ENCODE measurements at places on chromosomes 5 and 9. TPM values are rescaled to one million over a fixed set of nuclear protein-coding genes. Genes with fewer than 3 reads are reported as not detected.
A peak's percentile ranks its signal among the peaks of the same experiment; 100 is the strongest.

Gene ZFP2
- 2.2 TPM for total RNA-seq

Gene MELK
- 12.5 TPM for total RNA-seq

Gene HTR4
- total RNA-seq: 2.0 TPM

Gene CYFIP2
- 24.8 TPM for total RNA-seq

Gene PHF24
- total RNA-seq: 0.08 TPM

Gene ITK
- total RNA-seq: 0.20 TPM

Gene TMEM252
- total RNA-seq: 0.16 TPM

Gene NUTM2F
- 0.87 TPM for total RNA-seq

Gene FGF10
- total RNA-seq: 6.1 TPM

Gene LHX3
- not detected for total RNA-seq

DNA sequence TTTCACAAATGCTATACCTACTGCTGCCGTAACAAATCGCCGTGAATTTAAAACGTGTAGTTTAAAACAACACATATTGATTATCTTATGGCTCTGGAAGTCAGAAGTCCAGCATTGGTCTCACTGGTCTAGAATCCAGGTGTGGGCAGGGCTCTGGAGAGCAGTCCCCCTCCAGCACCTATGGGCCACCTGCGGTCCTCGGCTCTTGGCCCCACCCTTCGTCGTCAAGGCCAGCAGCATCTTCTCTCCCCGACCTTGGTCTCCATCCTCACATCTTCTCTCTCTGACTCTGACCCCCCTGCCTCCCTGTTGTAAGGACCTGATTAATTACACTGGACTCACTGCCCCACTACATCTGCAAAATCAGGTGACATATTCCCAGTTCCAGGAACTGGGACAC is 106.4 kb upstream of the COL5A1 start:
- H3K4me3 ChIP-seq: no peak overlapping the region
- H3K27ac ChIP-seq: peak overlapping the region; percentile 85
- no peaks in the 10 kb centered on the region for H3K27me3 ChIP-seq

- no peak overlapping the region for H3K4me3 ChIP-seq
- H3K27me3 ChIP-seq: no peaks in the 10 kb centered on the region
- peak overlapping the region; percentile 21 for H3K27ac ChIP-seq
- peaks cover 6% of the 10 kb centered on the region for H3K4me1 ChIP-seq
Observed at GRCh38 chr9:127053057-127053821, 69.2 kb downstream of the ANGPTL2 start.

- H3K27me3 ChIP-seq: no peaks in the 10 kb centered on the region
- peak overlapping the region; percentile 38 for H3K27ac ChIP-seq
- H3K36me3 ChIP-seq: no peaks in the 10 kb centered on the region
- peaks cover 24% of the 10 kb centered on the region for H3K4me1 ChIP-seq
- no peak for DNase-seq
- no peak overlapping the region for H3K4me3 ChIP-seq
Observed at GRCh38 chr5:72246954-72247442, 73.0 kb downstream of the MRPS27 start.

- H3K36me3 ChIP-seq: no peaks in the 10 kb centered on the region
- H3K4me1 ChIP-seq: no peaks in the 10 kb centered on the region
- peaks cover 44% of the 10 kb centered on the region for H3K27me3 ChIP-seq
- no peak overlapping the region for H3K27ac ChIP-seq
- no peak overlapping the region for H3K4me3 ChIP-seq
Observed at GRCh38 chr9:135711391-135711790, 9.4 kb downstream of the KCNT1 start.

- H3K27me3 ChIP-seq: no peaks in the 10 kb centered on the region
- peaks cover 17% of the 10 kb centered on the region for H3K4me1 ChIP-seq
- peak within 1 kb of the TSS; percentile 92 for H3K4me3 ChIP-seq
- H3K36me3 ChIP-seq: no peaks in the 10 kb centered on the region
- peak within 1 kb of the TSS; percentile 87 for H3K27ac ChIP-seq
Observed at GRCh38 chr5:177473443-177474001, at the start of gene DBN1. Gene DBN1, minus strand, starts transcription at chr5:177473634. Its CDS starts 113 bp downstream, at chr5:177473521.

GRCh38 chr5:179472174-179472573 is 78.2 kb upstream of the RUFY1 start:
- no peak for DNase-seq
- H3K4me3 ChIP-seq: no peak overlapping the region
- no peaks in the 10 kb centered on the region for H3K36me3 ChIP-seq

DNA sequence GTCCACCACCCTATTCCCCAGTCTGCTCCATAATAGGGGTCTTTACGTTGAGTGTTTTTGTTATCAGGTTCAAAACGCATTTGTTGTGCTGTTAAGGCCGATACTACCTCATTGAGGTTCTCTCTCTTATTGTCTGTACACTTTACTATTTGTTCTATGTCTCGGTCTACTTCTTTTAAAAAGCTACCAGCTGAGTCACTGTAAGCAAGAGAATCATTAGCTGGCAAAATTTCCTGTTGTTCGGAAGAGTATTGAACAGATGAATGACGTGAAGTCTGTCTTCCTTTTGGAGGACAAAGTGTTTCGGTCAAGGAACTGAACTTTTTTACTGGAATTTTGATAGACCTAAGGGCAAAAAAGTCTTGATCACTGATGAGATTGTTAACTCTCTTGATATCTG is 10.3 kb downstream of the LYSMD3 start:
- DNase-seq: no peak
- no peak overlapping the region for H3K4me3 ChIP-seq
- H3K4me1 ChIP-seq: no peaks in the 10 kb centered on the region
- no peak overlapping the region for H3K27ac ChIP-seq
- H3K27me3 ChIP-seq: no peaks in the 10 kb centered on the region

- no peak overlapping the region for H3K27ac ChIP-seq
- H3K27me3 ChIP-seq: no peaks in the 10 kb centered on the region
- no peak overlapping the region for H3K4me3 ChIP-seq
- H3K4me1 ChIP-seq: no peaks in the 10 kb centered on the region
- DNase-seq: no peak
Observed at GRCh38 chr9:78932849-78933627, 636.1 kb downstream of the PSAT1 start.

DNA sequence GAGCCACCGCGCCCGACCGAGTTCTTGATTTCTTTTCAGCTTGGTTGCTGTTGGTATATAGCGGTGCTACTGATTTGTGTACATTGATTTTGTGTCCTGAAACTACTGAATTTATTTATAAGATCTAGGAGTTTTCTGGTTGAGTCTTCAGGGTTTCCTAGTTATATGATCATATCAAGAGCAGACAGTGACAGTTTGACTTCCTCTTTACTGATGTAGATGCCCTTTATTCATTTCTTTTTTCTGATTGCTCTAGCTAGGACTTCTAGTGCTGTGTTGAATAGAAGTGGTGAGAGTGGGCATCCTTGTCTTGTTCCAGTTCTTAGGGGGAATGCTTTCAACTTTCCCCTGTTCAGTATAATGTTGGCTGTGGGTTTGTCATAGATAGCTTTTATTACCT is 17.4 kb upstream of the LRRC19 start:
- DNase-seq: no peak
- no peak overlapping the region for H3K27ac ChIP-seq
- H3K36me3 ChIP-seq: no peaks in the 10 kb centered on the region

DNA sequence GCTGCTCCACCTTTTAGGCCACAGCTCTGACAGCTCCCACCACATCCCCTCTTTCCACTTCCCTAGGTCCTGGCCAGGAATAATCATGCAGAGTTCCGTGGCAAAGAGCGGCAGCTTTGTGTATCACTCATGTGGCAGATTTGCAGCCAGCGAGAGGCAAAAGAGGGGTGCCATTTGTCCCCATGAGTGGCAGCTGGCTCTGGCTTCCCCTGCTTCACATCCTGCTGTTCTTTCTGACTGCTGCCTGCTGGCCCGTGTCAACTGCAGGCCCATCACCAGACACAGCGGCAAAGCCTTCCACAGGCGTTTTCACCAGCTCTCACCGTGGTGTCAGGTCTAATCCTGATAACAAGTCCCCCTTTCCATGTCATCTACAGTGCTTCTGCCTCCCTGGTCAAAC is 430.6 kb upstream of the DAP start:
- H3K4me3 ChIP-seq: no peak overlapping the region
- no peak overlapping the region for H3K27ac ChIP-seq
- H3K27me3 ChIP-seq: no peaks in the 10 kb centered on the region
- no peak for DNase-seq

GRCh38 chr9:85639675-85640186 is 102.0 kb downstream of the AGTPBP1 start:
- no peak for DNase-seq
- H3K4me3 ChIP-seq: no peak overlapping the region
- no peak overlapping the region for H3K27ac ChIP-seq
- no peaks in the 10 kb centered on the region for H3K4me1 ChIP-seq

GRCh38 chr9:118362123-118362522 is 657.9 kb downstream of the TLR4 start:
- H3K36me3 ChIP-seq: no peaks in the 10 kb centered on the region
- no peak for DNase-seq
- H3K27ac ChIP-seq: no peak overlapping the region
- H3K27me3 ChIP-seq: no peaks in the 10 kb centered on the region

DNA sequence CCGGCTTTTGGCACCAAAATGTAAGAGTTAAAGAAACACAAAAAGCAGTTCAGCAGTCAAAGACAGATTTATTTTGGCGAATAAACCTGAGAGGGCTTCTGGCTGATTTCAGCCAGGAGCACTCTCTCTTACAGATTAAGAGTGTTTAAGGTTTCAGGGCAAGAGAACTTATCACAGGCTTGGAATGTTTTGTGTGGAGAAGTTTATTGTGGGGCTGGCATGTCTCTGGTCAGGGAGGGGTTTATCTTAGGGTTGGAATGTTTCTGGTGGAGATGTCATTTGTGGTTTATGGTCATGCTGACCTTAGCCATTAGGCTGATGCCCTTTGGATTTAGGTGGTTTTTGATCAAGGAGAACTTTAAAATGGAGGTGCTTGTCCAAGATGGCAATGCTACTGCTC is 622.3 kb upstream of the PTPRD start:
- H3K27me3 ChIP-seq: no peaks in the 10 kb centered on the region
- no peak overlapping the region for H3K4me3 ChIP-seq
- H3K27ac ChIP-seq: peak overlapping the region; percentile 12
- no peaks in the 10 kb centered on the region for H3K36me3 ChIP-seq
- no peak for DNase-seq

GRCh38 chr9:6268826-6269397 is 53.3 kb downstream of the IL33 start:
- H3K27me3 ChIP-seq: no peaks in the 10 kb centered on the region
- H3K27ac ChIP-seq: no peak overlapping the region
- peaks cover 13% of the 10 kb centered on the region for H3K4me1 ChIP-seq
- no peaks in the 10 kb centered on the region for H3K36me3 ChIP-seq
- peak; percentile 11 for DNase-seq

DNA sequence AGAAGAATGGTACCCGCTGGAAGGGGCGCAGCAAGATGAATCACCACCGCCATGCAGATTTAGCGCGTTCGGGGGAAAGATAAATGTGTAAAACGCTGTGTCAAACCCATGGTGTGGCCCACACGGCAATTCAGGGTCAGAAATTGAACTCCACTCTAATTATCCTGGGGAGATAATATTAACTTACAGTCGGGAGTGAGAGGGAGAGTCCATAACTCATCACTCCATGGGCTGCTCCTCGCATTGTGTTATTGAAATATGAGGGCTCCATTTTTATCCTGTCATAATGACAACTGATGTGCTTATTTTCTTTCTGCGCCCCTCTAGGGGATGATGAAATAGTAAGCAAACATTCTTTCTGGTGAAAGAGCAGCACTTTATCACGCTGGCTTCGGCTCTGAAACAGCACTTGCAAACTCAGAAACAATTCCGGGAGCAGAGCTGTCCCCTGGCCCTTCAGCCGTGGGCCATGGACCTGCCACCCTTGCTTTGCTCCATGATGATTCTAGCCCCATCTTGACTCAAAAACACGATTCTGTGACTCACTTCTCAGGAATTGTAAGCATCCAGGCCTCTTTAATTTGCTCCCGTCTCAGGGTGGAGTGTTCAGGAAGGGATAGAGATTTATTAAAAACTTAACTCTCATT is 431.6 kb downstream of the IRX1 start:
- no peak overlapping the region for H3K27ac ChIP-seq
- H3K4me3 ChIP-seq: no peak overlapping the region
- DNase-seq: no peak
- H3K36me3 ChIP-seq: no peaks in the 10 kb centered on the region
- no peaks in the 10 kb centered on the region for H3K4me1 ChIP-seq

DNA sequence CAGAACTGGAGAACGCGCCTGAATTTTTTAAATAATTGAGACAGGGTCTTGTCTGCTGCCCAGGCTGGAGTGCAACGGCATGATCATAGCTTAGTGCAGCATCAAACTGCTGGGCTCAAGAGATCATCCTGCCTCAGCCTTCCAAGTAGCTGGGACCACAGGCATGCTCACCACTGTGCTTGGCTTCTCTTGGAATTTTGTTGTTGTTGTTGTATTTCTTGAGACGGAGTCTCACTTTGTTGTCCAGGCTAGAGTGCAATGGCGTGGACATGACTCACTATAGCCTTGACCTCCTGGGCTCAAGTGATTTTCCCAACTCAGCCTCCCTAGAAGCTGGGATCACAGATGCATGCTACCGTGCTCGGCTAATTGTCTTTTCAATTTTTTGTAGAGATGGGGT is 58.4 kb upstream of the DAB2IP start:
- no peaks in the 10 kb centered on the region for H3K36me3 ChIP-seq
- peaks cover 6% of the 10 kb centered on the region for H3K4me1 ChIP-seq
- H3K27ac ChIP-seq: no peak overlapping the region
- H3K4me3 ChIP-seq: no peak overlapping the region
- DNase-seq: no peak
- H3K27me3 ChIP-seq: peaks cover 7% of the 10 kb centered on the region

- no peaks in the 10 kb centered on the region for H3K4me1 ChIP-seq
- H3K27me3 ChIP-seq: no peaks in the 10 kb centered on the region
- no peaks in the 10 kb centered on the region for H3K36me3 ChIP-seq
- no peak overlapping the region for H3K27ac ChIP-seq
- DNase-seq: peak; percentile 16
Observed at GRCh38 chr9:21060919-21061561, 16.7 kb downstream of the IFNB1 start.

- no peaks in the 10 kb centered on the region for H3K4me1 ChIP-seq
- no peaks in the 10 kb centered on the region for H3K36me3 ChIP-seq
- H3K4me3 ChIP-seq: no peak overlapping the region
- no peaks in the 10 kb centered on the region for H3K27me3 ChIP-seq
- no peak overlapping the region for H3K27ac ChIP-seq
Observed at GRCh38 chr5:178836628-178837027, 23.1 kb upstream of the ZNF354B start.

DNA sequence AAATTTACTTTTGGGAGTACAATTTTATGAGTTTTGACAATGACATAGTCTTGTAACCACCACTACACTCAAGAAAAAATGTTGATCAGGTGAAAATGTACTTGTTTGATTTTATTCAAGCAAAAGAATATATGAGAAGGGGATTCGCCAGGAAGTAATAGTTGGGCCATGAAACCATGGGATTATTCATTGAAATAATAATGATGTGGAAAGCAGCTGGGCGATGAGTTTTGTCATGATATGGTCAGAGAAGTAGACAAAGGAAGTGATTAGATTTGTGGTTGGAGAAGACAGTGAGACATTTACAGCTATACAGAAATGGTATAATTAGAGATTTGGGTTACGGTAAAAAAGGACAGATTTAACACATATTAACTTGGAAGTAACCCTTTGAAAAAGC is 11.2 kb downstream of the HMGCR start:
- DNase-seq: no peak
- H3K4me1 ChIP-seq: no peaks in the 10 kb centered on the region
- no peak overlapping the region for H3K27ac ChIP-seq
- H3K27me3 ChIP-seq: no peaks in the 10 kb centered on the region
- H3K36me3 ChIP-seq: peaks cover 45% of the 10 kb centered on the region

- H3K27me3 ChIP-seq: no peaks in the 10 kb centered on the region
- no peaks in the 10 kb centered on the region for H3K36me3 ChIP-seq
- H3K4me1 ChIP-seq: no peaks in the 10 kb centered on the region
- no peak overlapping the region for H3K4me3 ChIP-seq
- no peak overlapping the region for H3K27ac ChIP-seq
- DNase-seq: no peak
Observed at GRCh38 chr5:37786862-37787519, 52.9 kb downstream of the GDNF start.

All from hepatocyte (in vitro differentiated cells).